ENCODE measurements at places on chromosomes 3 and 15.

- no peak for DNase-seq
Observed at GRCh38 chr3:118942195-118942594, 92.5 kb downstream of the IGSF11 start.

DNA sequence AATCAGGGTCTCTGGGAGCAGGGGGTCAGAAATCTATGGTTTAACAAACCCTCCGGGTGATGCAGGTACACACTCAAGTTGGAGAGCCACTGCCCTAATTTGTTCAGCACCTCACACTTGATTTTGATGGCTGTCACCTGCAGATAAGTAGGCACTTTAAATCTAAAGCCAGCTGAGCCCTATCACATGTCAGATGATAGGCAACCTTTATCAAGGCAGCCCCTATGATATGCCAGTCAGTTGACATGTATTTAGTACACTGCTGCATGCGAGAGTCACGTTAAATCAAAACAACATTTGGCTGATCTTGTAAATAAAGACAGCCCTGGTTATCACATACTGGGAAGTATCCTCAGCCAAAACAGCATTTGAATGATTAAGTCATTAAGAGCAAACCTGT lies 104.4 kb upstream of the MCTP2 start:
- no peak for DNase-seq

DNA sequence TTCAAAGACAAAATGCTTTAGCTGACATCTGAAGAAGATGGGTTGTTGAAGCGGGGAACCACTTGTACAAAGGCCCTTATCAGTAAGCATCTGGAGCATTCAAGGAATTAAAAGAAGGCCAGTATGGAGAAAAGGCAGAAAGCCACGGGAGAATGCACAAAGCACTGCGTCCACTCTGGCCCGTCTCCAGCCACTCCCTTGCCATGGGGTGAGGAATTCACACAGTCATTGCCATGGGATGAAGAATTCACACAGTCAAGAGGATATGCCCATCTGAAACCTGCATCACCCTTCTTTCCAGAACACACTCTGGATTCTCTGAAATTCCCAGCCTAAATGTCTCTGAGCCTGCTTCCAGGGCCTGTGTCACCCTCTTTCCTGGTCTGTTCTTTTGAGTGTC lies 26.7 kb upstream of the STAG1 start:
- no peak for DNase-seq

DNA sequence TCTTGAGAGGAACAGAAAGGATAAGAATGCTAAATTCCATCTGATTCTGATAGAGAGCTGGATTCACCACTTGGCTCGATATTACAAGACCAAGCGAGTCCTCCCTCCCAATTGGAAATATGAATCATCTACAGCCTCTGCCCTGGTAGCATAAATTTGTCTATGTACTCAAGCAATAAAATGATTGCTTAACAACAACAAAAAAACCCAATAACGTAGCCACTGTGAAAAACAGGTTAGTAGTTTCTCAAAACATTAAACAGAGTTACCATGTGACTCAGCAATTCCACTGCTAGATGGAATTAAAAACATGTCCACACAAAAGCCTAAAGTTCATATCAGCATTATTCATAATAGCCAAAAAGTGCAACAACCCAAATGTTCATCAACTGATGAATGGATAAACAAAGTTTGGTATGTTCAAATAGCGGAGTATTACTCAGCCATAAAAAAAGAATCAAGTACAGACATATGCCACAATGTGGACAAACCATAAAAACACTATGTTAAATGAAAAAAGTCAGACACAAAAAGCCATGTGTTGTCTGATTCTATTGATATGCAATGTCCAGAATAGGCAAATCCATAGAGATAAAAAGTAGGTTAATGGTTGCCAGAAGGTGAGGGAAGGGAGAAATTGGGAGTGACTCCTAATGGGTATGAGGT lies 16.8 kb downstream of the BCL2L10 start:
- DNase-seq, result no peak

GRCh38 chr3:184656458-184656828 lies 55.4 kb downstream of the MAGEF1 start:
- DNase-seq, result no peak

DNA sequence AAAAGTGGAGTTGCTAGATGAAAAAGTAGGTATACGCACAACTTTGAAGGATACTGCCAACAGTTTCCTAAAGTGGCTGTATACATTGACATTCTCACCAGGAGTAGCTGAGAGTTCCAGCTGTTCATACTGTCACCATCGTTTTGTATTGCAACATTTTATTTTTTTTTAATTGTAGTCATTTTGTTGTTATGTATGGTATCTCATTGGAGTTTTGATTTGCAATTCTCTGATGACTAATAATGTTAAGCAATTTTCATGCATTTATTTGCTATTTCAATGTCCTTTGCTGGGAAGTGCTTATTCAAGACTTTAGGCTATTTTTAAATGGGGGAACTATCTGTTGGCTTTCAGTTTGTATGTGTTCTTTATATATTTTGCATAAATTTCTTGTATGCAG lies 185.1 kb upstream of the TGFBR2 start:
- DNase-seq, result no peak

DNA sequence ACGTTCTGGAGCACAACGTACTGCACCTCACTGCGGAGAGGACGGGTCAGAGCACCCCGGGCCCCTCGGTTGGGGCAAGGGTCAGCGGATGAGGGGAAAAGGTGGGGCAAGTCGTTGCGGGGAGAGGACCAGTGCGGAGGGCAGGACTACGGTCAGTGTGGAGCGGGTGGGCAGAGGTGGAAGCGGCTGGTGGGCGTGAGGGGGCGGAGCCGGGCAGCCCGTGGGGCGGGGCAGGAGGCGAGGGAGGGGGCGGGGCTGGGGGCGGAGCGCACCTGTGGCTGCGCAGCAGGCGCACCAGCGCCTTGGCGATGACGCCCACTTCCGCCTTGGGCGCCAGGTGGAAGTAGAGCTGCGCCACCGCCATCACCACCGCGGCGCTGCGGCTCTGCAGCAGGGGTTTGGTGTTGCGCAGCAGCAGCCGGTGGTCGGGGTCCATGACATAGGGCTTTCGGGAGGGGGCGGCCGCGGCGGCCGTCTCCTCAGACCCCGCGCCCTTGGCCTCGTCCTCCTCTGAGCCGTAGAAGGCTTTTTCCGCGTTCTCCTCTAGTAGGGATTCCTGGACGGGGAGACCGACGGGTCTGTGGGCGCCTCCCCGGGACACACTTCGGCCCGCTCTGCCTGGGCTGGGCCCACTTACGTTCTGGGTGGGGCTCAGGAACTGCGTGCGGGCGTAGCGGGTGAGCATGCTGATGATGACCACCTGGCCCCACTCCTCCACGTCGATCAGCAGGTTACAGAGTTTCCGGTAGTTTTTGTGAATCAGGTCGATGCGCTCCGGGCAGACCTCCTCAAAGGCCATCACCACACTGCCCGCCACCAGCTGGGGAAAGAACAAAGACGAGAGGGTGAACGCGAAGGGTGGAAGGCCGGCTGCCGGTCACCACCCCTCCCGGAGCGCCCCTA lies 29.2 kb downstream of the AP3B2 start:
- peak; percentile 25 for DNase-seq

GRCh38 chr3:197394464-197395321 lies 96.3 kb upstream of the DLG1 start:
- DNase-seq, result no peak

DNA sequence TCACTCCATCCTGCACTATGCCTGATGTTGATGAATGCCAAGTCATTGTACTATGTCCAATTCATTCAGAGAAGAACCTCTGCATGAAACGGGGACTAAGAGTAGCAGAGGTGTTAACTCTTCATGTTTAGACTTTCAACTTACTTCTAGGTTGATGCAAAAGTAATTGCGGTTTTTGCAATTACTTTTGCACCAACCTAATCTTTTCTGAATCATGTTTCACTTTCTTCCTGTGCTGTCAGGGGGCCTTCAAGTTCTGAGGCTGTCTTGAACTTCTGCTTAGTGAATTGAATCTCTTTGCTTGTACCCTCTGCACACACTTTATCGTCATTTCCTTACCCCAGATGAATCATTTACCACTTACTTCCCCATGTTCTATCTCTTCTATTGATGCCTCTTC lies 636.2 kb downstream of the NAALADL2 start:
- DNase-seq, result no peak

GRCh38 chr15:35208353-35208752 lies 123.3 kb upstream of the NANOGP8 start:
- no peak for DNase-seq

DNA sequence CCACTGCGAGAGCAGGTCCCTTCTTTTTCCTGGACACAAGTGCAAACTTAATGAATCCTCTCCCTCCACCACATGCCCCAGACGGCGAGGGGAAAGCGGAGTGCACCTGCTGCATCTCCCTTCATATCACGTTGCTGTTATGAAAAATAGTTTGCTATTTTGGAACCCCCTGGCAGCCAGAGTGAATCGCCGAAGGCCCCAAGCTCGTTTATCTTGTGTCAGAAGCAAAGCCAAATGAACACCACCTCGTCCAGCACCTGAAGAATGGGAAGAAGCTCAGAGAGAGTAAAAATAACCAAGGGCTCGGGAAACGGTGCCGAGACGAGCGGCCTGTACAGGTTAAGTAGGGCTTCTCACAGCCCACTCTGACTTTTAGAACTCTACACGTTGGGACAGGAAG lies 394.6 kb upstream of the RORA start:
- DNase-seq, result no peak

- DNase-seq, result no peak
Observed at GRCh38 chr3:161893972-161894371, 397.4 kb downstream of the OTOL1 start.

DNA sequence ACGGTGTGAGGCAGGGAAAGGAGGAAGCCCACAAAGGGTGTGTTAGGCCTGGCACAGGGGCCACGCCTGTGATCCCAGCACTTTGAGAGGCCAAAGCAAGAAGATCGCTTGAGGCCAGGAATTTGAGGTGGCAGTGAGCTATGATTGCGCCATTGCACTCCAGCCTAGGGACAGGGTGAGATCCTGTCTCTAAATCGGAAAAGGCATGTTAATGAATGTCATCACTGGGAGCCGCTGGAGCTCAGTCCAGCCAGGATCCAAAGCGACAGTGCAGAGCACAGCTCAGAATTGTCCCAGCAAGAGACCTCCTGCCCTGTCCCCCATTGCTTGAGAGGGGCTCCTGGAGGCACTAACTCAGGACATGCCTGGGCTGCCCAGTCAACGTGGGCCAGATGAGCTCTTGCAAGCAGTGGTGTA lies 15.0 kb upstream of the FBLN2 start:
- no peak for DNase-seq

DNA sequence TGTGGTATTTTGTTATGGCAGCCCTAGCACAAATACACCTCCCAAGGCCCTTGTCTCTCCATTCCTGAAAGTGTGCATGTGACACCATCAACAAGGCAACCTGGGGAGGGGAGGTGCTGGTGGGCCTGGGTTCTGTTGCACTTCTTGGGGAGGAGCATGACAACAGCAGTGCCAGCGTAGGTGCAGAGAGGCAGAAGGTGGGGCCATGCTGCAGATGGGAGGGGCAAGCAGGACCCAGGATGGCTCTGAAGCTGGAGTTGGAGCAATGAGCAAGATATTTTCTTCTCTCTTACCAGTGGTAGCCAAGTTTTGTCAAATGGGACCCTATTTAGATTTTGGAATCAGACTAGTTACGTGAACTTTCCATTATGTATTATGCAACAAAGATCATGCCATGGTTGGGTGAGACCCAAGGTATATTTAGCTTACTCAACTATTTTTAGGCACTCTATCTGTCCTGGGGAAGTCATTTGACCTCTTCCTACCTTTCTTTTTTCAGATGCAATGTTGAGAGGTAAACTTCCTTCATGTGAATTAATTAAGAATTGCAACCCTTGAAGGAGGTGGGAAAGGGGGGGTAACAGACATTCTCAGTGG lies 3.4 kb downstream of the FYCO1 start:
- no peak for DNase-seq

GRCh38 chr15:75237316-75237982 lies 20.7 kb upstream of the GOLGA6C start:
- DNase-seq, result no peak

- peak; percentile 53 for DNase-seq
Observed at GRCh38 chr3:135576751-135577150, 388.8 kb upstream of the PPP2R3A start.

DNA sequence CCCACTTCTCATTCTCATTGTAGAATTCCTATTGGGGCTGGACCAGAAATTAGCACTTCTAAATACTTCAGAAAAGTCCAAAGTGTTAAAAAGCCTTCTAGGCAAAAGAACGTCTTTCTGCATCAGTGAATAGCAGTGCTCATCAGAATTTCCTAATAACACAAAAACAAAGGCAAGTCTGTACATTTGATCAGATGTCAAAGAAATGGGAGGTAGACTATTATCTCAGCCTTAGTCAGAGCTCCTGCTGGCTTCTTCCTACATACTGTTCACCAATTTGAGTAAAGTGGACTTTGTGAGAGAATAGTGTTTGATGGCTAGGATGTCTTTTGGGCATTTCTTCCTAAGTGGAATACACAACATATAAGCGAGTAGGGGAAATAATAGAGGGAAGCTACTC lies 48.7 kb downstream of the FOXB1 start:
- no peak for DNase-seq

DNA sequence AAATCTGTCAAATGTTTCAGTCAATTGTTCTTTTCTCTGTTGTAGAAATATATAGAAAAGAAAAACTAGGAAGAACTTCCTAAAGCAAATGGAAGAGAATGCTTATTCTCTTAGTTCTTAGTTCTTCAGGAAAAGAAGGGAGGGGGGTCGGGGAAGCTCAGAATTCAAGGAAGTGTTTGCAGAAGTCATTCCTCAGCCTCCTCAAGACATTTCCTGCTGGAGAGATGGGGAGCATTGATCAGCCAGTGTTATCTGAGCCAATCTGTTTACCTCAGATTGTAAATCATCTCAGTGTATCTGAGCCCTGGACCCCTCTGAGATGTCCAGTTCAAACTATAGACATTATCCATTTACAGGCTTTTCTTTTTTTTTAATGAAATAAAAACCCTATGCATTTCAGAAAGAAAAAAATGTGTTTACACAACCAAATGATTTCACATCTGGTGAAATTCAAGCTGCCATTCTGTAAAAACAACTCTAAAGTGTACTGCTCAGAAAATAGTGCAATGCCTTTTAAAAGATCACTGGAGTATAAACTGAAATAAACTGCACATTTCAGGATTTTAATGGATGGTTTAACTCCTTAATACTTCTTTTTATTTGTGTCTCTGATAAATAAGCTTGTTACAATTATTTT lies 460.7 kb downstream of the ROBO1 start:
- no peak for DNase-seq

- peak; percentile 47 for DNase-seq
Observed at GRCh38 chr3:194537732-194538247, 51.0 kb upstream of the ATP13A3 start.

GRCh38 chr3:29324180-29324651 lies 43.3 kb downstream of the RBMS3 start:
- DNase-seq, result no peak

- no peak for DNase-seq
Observed at GRCh38 chr3:39727415-39727814, 82.0 kb upstream of the MYRIP start.

All from NCI-H1092 (cell line).